Urothelium cell line (cell line): ENCODE measurements at places on chromosomes 7 and 10.

GRCh38 chr7:107959527-107959898 is 43.4 kb downstream of the LAMB1 start:
- DNase-seq: no peak

- DNase-seq: no peak
Observed at GRCh38 chr7:8601121-8601520, 167.7 kb downstream of the NXPH1 start.

DNA sequence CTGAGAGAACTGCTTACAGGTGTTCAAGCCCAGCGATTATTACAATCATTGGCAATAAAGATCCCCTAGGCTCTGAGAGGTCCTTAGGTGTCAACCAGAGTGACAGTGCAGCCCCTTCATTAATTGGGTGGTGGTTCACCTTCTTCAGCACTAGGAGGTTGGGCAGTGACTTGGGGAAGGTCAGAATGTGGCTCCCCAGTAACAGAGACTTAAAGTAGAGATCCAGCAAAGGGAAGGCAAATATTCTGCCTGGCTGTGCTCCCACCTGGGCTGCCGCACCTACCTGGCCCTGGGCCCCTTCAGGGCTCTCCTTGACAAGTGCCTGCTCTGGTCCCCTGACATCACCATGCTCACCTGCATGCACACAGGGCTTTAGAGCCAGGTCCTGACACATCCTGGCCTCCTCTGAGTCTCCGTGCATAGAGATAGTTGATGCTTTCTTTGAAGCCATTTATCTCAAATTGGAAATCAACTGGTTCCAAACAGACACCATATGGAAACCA is 1.9 kb downstream of the CLRN3 start:
- DNase-seq: no peak

- no peak for DNase-seq
Observed at GRCh38 chr10:104301907-104302690, 33.1 kb downstream of the GSTO2 start.

DNA sequence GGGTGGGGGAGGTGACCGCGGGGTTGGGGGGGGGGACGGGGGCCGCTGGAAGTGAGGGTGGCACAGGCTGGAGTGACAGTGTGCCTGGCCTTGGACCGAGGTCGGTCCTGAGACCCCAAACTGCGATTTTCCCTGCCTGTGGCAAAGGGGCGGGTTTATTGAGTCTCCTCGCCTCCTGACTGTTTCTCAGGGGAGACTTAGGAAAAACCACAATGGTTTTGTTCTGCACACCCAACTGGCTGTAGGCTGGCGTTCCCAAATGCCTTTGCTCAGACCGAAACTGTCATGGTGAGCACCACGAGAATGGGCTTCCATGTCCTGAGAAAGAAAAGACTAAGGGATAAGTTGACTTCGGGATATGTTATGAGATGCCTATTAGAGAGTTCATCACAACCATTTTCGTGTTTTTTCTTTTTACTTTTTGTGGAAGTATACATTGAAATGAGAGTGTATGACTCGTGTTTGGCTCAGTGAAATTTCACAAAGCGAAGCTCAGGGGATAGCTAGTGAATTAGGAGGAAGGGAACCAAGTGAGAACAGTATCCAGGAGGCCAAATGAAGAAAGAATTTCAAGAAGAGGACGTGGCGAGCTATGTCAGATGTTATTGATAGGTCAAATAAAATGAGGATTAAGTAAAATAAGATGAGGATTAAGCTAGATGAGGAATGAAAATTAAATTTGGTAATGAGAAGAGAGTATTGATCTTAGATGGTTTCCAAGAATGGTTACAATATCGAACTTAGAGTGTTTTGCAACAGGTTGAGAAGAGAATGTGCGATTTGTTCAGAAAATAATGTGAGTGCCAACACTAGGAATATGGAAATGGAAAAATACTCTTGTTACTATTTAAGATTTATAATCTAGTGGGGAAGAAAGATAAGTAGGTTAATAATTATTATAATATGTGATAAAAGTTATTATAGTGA is 918 bp downstream of the NET1 start:
- peak; percentile 40 for DNase-seq

DNA sequence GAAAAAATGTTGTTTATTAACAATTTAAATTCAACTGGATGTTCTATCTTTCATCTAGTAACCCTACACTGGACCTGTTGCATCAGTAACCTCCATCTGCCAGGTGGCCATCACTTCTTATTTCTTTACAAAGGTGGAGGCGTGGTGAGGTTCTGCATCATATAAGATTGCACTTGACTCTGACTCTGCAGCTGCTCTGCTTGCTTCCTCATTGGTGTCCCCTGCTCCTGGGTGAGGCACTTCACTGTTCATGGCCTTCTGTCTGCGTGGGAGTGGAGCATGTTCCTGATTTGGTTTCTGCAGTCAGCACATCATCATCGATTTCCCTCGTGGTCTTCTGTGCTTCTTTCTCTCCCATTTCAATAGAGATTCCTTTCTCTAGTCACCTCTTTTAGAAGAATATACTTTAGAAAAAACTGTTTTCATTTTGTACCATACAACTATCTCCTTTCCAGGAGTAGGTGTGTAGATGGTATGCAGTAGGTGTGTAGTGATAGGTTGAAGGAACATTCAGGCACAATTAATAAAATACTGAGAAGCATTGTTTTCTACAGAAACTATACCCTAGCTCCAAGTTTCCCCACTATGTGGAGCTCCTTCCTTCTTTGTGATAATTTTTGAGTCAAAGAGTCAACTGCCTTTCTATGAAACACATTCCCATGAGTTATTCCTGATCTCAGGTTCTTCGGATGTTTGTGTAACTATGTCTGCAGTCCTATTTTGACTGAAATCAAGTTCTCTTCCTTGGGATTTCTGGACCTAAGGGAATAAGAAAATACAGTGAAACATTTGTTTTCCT is 231.7 kb upstream of the CNTNAP2 start:
- no peak for DNase-seq

GRCh38 chr10:89216056-89216455 is 8.9 kb upstream of the CH25H start:
- DNase-seq: no peak

GRCh38 chr7:39829028-39829427 is 121.0 kb upstream of the CDK13 start:
- DNase-seq: no peak
